Suprapubic skin (tissue), 4 donors: ENCODE measurements at places on chromosomes 2 and 18. TPM values are rescaled to one million over a fixed set of nuclear protein-coding genes. Genes with fewer than 3 reads are reported as not detected.

DNA sequence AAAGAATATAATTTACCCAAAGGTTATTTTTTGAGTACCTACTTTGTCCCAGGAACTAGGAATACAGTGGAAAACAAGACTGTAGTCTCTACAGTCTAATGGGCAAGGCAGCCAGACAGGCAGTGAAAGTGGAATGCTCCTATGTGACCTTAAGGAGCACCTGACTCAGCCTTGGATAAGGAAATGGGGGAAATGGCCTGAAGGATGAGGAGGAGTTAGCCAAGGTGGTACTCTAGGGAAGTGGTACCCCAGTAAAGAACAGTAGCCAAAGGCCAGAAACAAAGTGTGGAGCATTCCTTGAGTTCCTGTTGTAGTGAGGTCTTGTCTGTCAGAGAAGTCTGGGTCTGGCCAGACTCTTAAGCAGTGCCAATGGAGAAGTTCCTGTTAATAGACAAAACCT, 6.0 kb downstream of the ZNF397 start:
- no peak for DNase-seq
- peaks cover 76% of the 10 kb centered on the region for H3K36me3 ChIP-seq
- no peaks in the 10 kb centered on the region for H3K27me3 ChIP-seq
- peaks cover 11% of the 10 kb centered on the region for H3K4me1 ChIP-seq
- H3K4me3 ChIP-seq, result no peak overlapping the region

DNA sequence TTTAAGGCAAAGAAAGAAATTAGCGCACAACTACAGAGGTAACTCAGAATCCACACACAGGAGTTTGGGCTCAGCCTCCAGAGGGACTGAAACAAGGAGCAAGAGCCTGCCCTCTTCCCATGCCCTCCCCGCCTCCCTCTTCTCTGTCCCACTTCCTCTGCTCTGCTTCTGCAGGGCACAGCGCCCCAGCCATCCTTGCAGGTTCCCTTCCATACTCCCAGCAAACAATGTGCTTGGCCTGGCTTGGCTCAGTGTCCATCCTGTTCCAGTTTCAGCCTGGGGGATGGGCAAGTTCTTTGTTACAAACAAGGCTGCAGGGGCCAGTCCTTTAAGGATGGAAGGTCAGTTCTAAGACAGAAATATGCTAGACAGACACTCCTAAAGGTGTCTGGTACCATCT, 133.5 kb downstream of the CDH20 start:
- H3K27ac ChIP-seq, result no peak overlapping the region
- no peaks in the 10 kb centered on the region for H3K4me1 ChIP-seq
- DNase-seq, result no peak
- no peaks in the 10 kb centered on the region for H3K27me3 ChIP-seq
- no peaks in the 10 kb centered on the region for H3K36me3 ChIP-seq
- no peak overlapping the region for H3K4me3 ChIP-seq

IL36RN gene
- 73.9 TPM for total RNA-seq

DNA sequence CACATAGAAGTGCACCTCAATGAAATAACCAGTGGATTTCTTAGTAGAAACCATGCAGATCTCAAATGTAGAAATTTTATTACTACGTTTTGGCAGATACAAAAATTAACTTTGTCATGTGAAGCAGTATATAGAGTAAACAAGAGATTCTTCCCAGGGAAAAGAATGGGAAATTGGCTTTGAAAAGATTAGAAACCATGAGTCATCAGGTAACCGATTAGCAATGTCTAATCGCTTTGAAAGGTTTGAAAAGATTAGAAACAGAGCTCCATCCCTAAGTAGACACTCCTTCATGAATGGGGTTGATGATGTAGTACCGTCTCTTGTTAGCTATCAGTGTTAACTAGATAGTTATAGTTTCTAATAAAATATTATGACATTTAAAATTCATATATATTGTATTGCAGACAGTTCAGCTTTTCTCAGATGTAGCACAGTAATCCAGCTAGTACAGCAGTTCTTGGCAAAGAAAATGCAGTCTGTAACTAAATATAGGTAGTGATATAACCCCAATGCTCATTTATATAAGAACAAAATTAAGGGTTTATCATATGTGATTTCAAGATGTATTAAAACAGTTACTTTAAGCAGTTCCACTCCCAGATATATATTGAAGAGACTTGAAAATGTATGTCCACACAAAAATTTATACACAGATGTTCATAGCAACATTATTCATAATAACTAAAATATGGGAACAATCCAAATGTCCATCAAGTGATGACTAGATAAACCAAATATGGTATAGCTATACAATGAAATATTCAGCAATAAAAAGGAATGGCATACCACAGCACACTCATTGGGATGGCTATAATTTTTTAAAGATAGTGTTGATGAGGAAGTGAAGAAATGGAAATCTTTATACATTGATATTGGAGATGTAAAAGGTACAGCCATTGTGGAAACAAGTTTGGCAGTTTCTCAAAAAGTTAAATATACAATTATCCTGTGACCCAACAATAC, 113.9 kb downstream of the PTPN4 start:
- H3K27me3 ChIP-seq, result no peaks in the 10 kb centered on the region
- no peaks in the 10 kb centered on the region for H3K36me3 ChIP-seq
- DNase-seq, result no peak
- no peak overlapping the region for H3K4me3 ChIP-seq

RFX8 gene
- not detected for total RNA-seq

SLC5A7 gene
- total RNA-seq, result not detected

GRB14 gene
- total RNA-seq, result 2.3 TPM

DNA sequence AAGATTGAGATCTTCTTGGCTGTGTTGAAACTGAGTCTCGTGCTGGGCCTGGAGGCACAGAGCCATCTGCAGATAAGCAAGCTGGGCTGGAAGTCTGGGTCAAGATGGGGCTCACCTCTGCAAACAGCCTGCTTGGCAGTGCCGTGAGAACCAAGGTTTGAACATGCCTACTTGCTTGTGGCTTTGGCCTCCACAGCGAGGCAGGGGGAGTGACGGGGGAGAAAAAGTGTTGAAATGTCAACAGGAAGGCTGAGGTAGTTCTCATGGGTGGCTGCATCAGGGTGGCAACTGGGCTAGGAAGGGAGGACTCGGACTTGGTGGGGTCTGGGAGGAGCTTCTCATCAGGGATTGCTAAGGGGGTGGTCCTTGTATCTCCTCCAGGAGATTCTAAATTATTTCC, 99.7 kb downstream of the THNSL2 start:
- no peak for DNase-seq
- H3K36me3 ChIP-seq, result no peaks in the 10 kb centered on the region
- H3K4me1 ChIP-seq, result peaks cover 14% of the 10 kb centered on the region
- H3K27ac ChIP-seq, result no peak overlapping the region
- H3K4me3 ChIP-seq, result no peak overlapping the region

GRCh38 chr2:152322222-152322621, 12.8 kb upstream of the FMNL2 start:
- H3K27ac ChIP-seq, result no peak overlapping the region
- H3K4me1 ChIP-seq, result no peaks in the 10 kb centered on the region
- no peak for DNase-seq
- no peak overlapping the region for H3K4me3 ChIP-seq
- H3K36me3 ChIP-seq, result no peaks in the 10 kb centered on the region
